Nucleus accumbens (tissue), 56 donors: ENCODE measurements at places on chromosomes 2 and 18.

DNA sequence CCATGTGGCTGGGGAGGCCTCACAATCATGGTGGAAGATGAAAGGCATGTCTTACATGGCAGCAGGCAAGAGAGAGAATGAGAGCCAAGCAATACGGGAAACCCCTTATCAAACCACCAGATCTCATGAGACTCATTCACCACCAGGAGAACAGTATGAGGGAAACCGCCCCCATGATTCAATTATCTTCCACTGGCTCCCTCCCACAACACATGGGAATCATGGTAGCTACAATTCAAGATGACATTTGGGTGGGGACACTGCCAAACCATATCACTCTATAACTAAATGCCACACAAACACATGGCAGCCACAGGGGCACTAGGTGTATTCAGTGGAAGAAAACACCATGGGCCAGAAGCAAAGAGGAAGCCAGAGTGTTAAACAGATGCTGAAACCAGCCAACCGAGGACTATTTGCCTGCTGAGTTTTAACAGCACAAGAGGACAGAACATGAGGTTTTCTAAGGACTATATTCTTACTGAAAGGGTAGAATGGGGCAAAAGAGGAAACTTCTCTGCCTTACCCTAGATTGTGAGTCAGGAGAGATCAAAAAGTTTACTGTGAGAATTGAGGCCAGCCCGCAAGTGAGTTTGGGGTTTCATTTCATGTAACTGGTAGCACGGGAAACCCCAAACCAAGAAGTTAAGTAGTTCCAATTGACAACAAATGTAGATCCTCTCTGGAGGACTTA is 49.2 kb downstream of the SIGLEC15 start:
- DNase-seq, result no peak

- no peak for DNase-seq
Measured at GRCh38 chr2:161415034-161415986, 787 bp upstream of the TBR1 start.

DNA sequence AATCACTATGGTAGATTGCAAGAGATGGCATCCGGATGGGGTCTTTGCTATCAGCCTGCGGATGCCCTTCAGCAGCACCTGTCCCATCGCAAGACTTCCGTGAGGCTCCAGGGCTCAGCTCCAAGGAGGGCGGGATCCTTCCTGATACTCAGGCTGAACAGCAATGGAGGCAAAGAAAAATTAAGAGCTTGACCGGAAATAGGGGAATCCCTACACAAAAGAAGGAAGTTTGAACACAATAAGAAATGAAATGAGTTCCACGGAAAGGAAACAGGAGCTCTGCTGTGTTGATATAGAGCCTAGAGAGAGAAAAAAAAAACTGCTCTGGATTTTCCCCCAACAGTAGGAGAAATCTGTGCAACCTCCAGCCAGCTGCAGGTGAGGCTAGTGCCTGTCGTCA is 91.9 kb downstream of the ARL4C start:
- DNase-seq, result no peak

DNA sequence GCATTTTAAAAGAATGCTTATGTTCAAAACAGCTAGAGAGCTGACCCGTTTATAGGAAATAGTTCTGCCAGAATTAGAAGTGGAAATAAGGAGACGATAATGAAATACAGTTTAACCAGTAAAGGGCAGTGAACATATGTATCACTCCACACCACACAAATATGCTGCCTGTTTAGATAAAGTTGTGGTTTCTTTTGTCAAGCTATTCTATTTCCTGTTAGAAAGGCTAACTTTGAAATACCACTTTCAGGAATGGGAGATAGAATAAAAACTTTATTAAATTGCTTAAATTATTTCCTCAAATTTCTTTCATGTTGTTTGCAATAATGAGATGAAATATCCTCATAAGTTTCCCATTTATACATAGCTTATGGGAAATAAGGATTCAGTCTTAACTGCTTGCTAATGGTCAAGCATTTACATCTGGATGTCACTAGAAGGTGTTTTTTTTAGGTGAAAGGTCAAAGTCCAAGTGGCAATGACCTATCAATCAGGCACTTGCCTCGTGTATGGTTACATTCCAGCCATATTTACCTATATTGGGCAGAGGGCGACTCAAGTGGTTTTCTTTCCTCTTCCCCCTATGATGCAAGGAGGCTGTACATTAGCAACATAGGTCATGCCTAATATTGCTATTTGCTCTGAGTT is 148.9 kb downstream of the ZEB2 start:
- no peak for DNase-seq

DNA sequence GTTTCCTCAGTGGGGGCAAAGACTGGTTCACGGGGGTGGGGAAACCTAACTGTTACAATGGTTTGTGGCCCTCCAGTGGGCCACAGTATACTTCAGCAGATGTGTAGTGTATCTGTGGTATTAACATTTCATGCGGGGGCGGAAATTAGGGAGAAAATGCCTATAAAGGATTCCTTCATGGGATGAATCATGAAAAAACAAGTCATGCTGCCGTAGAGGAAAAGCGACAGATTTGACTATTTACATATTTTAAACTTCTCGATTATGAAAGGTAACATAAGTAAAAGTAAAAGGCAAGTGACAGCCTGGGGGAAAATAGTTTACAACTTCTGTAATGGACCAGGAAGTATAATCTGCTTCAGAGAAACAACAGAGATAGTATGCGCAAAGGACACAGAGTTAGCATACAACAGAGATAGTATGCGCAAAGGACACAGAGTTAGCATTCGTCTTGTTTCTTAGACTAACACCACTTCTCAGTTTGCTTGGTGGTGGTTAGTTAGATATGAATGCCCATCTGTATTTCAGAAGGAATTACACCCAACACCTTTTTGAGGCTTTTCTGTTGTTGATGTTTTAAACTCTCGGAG is 41.1 kb downstream of the MRPS9 start:
- no peak for DNase-seq

DNA sequence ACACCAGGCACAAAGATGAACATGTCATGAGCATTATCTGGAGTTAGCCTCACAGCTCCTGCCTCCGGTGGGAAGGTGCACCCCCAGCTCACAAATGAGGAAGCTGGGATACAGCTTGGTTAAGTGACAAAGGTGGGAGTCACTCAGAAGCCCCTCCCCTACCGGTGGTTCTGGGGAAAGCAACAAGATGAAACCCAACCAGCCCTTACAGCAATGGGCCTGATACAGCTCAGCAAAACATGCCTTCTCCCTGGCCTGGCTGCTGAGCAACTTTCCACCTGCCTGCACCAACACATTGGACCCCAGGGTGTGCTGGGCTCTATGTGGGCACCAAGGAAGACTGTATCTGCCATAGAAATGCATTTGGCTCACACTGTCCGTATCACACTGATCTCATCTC is 113.2 kb downstream of the GYPC start:
- DNase-seq, result no peak

DNA sequence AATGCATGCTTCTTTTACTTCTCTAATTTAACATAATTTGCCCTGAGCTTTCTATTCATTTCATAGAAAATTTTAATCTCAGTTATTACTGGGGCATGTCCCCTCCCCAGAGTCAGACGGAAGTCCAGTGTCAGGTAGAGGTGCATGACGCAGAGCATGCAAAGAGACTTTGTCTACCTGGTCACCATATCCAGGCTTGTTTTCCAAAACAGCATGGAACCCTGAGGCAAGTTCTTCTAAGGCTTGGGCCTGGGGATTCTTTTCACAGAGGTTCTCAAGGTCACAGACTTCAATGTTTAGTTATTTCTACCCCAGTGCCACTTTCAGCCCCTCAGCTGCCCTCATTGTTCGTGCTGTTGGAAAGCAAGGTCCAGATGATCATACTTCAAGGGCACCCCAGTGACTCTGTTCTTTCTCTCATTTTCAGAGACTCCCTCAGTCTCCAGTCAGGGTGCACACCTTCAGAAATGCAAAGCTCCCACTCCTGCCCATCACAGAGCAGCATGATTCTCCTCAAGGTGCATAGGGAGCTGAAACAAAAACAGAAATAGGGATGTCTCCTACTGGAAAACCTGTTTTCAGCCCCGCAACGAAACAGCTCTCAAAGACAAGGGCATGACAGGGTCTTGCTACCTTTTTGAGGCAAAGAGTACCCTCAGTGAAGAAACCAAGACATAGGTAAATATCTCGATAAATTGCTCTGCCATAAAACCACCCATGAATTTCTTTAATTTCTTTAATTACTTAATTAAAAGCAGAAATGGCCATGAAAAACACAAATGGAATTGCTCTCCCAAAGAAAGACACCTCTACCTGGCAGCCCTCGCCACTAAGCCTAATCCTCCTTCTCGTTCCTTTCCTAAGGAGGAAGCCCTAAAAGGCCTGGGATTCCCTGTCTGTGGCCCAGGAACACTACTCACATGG is 9.5 kb upstream of the EVA1A start:
- DNase-seq, result no peak

DNA sequence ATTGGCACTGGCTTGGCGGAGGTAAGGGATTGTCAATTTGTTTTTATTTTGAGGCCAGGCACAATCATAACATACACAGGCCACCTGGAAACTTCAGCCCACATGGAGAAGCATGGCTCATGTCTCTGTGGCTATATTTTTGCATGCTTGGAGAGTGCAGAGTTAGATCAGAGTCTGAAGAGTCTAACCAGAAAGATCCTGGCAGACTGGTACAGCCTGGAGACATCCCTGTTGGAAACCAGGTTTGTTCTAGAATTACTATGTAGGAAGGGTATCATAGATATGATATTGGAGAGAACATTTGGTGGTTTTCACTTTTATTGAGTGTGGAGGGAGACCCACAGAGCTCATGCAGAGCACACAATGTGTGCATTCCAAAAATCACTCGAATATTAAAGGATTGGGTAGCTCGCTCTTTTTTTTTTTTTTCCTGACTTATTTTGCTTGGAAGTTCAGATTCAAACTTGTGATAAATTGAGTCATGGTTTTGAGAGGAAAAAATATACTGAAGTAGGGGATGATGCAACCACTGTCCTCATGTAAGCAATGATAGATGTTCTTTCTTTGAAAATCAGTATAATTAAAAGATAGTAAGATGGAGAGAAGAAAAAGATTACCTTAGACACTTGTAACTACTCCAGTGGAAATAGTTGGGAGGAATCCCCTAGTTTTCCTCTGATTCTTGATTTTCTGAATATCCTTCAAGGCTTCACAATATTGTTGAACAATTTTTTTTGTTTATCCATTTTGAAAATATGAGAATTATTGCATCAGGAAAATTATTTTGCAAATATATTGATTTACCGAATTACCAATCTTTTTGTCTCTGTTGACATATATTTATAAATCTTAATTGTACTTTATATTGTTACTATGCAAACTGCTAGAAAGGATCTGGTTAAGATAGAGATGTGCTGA is 185.7 kb upstream of the ZEB2 start:
- DNase-seq, result no peak

DNA sequence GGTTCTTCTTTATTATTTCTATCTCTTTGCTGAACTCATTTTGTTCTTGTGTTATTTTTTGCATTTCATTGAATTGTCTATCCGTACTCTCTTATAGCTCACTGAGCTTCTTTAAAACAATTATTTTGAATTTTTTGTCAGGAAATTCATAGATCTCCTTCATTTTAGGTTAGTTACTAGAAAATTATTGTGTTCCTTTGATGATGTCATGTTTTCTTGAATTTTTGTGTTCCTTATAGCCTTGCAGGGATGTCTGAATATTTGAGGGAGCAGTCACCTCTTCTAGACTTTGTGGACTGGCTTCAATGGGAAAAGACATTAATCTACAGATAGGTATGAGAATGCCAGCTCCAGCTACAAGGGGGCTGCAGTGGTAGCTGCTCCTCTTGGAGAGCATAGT is 20.7 kb upstream of the OSBPL6 start:
- DNase-seq, result no peak

- no peak for DNase-seq
Measured at GRCh38 chr2:187879491-187879890, 325.3 kb upstream of the TFPI start.

DNA sequence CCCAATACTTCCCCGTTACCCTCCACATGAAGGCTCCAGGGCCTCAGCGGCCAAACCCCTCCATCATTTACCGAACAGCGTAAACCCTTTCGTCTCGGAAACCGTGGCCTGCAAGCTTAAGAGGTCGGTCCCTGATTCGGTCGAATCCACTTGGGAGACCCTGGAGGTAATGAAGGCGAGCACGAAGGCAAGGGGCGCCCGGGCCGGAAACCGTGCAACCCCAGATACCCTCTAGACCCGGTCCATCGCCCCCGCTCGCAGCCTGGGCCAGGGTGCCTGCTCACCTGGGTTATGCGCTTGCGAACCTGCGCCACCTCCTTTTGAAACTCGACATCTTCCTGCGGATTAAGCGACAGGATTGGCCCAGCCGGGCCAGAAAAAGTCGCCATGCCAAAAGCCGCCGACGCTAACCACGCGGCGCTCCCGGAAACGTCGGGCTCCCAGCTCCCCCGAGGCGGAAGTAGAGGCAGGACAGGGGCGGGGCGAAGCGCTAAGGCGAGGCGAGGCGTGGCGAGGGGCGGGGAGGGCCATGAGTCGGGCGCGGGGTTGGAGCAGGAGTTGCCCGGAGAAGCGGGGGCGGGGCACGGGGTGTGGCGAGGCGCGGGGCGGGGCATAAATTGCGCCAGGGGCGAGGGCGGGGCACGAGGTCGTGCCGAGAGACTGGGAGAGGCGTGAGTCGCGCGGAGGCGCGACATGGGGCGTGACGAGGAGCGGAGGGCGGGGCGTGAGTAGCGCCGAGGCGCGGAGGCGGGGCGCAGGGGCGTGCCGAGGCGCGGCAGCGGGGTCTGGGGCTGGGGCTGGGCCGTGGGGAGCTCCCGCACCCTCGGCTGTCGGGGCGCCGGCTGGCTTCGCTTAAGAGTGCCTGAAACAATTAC is at the start of gene NIFK:
Gene NIFK (minus strand): TSS at position 414 of the 875 bp plus-strand sequence. CDS start 25 bp downstream, at position 389.
- DNase-seq, result peak; percentile 99

GRCh38 chr18:55838841-55839240 is 250.8 kb upstream of the TCF4 start:
- DNase-seq, result no peak

- DNase-seq, result no peak
Measured at GRCh38 chr18:35410561-35410960, 33.4 kb upstream of the ZNF396 start.

- DNase-seq, result no peak
Measured at GRCh38 chr2:216698895-216699294, 3.5 kb upstream of the IGFBP5 start.

- peak; percentile 2 for DNase-seq
Measured at GRCh38 chr2:39135690-39136259, 14.9 kb upstream of the SOS1 start.

DNA sequence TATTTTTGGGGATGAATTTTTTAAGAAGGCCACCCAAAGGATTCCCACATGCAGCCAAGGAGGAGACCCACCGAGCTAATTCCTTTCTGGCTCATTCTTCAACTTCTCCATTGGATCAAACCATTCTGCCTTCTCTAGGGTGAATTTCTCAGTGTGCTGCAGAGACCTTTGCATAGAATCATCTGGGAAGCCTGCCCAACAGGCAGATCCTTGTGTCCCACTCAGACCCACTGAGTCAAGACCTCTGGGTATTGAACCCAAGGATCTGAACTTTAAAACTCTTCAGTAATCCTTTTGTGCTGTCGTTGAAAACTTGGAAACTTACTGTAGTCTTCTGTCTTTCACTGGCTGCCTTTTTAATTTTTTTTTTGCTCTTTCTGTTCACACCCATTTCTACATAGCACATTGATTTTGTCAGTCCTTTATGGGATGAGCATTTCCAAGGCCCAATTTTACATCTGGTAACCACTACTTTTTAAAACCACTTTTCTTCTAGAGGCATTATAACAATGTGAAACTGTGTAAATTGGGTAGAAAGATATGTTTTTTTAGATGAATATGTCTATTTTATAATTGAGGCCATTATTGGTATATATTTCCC is 120.2 kb downstream of the TSN start:
- no peak for DNase-seq

- DNase-seq, result no peak
Measured at GRCh38 chr2:7411691-7412090, 494.5 kb downstream of the RNF144A start.

- no peak for DNase-seq
Measured at GRCh38 chr2:201768918-201769317, 11.8 kb downstream of the ALS2 start.
